ENCODE measurements at places on chromosomes 4 and X. TPM values are rescaled to one million over a fixed set of nuclear protein-coding genes. Genes with fewer than 3 reads are reported as not detected.

The PPM1K gene
- 9.4 TPM for total RNA-seq

The TCEAL1 gene
- total RNA-seq: 9.2 TPM

The PHOX2B gene
- total RNA-seq: not detected

The TSPAN7 gene
- 15.3 TPM for total RNA-seq

The SLC38A5 gene
- 81.3 TPM for total RNA-seq

The BTK gene
- total RNA-seq: 22.6 TPM

The USP17L12 gene
- total RNA-seq: not detected

The DTHD1 gene
- total RNA-seq: not detected

The GRIA3 gene
- 1.5 TPM for total RNA-seq

The CPLX1 gene
- total RNA-seq: 0.14 TPM

The SLC6A14 gene
- not detected for total RNA-seq

The GLRA2 gene
- total RNA-seq: not detected

The SHISA3 gene
- 0.56 TPM for total RNA-seq

The TRPC5OS gene
- total RNA-seq: not detected

DNA sequence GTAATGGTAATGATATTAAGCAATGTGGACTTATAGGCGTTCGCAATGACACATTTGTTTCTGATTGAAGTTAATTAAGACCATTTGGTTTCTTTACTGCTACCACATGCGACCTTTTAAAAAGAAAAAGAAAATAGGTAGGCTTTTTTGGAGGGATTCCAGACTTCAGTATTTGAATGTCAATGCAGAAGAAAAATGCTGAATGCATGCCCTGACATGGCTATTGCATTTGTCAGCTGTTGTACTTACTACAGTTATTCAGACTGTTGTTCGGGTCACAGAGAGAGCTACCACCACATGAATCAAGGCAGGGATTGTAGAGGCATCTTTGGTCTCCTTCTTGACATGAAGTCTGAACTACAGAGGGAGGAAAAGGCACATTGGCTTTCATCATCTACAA lies 163.7 kb downstream of the CORIN start:
- no peak for DNase-seq

DNA sequence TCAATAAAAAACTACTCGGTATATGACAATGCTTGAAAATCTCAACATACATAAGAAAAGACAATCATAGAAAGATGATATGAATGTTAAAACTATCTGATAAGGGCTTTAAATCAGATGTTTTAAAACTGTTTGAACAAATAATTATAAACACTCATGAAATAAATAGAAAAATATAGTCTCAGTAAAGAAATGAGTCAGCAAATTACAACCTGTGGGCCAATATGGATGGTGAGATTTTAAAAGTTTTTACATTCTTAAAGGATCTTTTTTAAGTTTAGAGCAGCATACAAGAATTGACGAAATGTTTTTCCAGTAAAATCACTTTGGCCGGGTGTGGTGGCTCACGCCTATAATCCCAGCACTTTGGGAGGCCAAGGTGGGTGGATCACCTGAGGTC lies 83.1 kb downstream of the TEX11 start:
- DNase-seq: no peak

GRCh38 chrX:68511255-68511654 lies 12.4 kb downstream of the YIPF6 start:
- DNase-seq: no peak

DNA sequence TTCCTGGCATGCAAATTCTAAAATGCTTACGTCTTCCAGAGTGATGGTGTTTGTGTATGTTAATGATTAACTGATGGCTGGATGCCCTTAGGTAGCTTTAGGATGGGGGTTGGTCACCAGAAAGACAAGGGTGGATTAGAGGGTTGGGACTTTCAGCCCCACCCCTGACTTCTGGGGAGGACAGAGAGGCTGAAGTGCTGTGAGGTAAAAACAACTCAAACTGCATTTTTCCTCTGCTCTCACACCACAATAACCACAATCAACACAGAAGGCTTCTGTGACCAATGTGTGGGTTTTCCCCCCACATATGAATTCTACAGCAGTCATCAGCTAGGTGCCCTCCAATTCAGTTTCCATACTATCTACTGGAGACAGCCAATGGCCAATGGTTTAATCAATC lies 18.7 kb upstream of the DDIT4L start:
- DNase-seq: no peak

DNA sequence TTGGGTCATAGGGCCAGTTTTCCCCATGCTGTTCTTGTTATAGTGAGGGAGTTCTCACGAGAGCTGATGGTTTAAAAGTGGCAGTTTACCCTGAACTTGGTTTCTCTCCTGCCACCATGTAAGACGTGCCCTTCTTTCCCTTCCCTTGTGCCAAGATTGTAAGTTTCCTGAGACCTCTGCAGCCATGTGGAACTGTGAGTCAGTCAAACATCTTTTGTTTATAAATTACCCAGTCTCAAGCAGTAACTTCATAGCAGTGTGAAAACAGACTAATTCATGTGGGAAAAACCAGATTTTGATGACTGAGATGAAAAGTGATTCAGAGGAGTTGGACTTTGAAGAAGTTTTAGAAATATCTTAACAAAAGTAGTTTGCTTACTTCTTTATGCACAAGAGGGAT lies 101.4 kb downstream of the ARHGAP10 start:
- DNase-seq: no peak

DNA sequence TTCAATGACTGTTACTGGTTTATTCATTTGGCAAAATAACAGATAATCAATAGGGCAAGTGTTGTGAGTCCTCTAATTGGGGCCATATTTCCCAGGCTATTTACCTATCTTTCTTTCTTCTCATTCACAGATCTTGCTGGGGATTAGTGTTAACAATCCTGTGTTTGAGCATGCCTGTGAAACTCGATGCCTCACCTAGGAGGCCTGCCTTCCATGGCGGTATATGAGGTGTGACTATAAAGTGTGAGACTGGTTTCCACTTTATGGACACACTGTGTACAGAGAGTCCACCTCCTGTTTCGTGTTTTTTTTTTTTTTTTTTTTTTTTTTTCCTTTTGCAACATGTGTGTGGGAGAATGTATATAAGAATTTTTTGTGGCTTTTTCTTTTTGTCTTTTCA lies 199.3 kb downstream of the BMPR1B start:
- DNase-seq: no peak

DNA sequence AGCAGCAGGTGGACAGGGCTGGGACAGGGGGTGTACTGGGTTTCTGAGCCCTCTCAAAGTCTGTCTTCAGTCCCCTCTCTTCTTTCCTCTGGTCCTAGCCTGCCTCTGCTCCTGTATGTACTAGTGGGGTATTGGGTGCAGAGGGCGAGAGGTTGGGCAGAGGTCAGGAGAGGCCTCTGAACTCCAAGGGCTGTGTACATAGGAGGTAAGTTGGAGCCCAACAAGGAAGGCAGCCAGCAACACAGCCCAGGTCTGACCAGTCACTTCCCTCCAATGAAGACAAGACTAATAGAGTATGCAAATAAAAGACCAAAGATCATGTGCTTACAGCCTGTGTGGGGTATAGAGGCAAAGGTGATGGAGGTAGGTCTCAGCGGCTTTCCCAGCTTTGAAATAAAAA lies at the start of gene PFKFB1:
Gene PFKFB1 (minus strand): TSS at position 90 of the 400 bp plus-strand sequence. CDS start 181 bp downstream, outside the sequence.
- no peak for DNase-seq

GRCh38 chrX:23978491-23978890 lies 48.5 kb downstream of the KLHL15 start:
- DNase-seq: no peak

DNA sequence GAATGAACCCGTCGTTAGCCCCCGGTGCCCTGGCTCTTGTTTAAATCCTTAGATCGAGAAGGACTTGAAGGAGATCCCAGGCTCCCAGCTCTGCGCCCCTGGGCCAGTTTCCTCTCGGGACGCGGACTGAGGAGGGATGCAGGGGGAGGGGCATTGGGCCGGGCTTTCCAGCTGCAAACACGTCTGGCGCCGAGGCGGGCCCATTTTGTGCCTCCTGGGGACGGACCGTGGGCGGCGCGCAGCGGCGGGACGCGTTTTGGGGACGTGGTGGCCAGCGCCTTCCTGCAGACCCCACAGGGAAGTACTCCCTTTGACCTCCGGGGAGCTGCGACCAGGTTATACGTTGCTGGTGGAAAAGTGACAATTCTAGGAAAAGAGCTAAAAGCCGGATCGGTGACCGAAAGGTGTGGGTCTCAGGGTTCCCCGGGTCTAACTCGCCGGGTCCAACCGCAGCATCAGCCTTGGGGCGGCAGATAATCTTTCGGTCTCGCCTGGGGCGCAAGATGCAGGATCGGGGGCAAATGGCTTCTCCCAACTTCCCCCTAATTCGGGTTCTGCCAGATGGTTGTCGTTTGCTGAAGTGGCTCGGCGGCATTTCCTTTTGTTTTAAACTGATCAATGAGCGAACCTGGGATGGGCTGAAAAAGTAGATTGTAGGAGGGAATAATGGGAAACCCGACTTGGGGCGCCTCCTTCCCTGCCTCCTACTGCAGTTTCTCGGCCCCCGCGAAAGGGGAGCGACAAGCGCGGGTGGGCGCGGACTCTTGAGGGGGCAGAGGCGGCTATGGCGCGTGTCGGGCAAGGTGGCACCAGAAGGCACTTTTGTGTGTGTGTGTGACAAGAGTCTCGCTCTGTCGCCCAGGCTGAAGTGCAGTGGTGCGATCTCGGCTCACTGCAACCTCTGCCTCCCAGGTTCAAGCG lies 2.9 kb downstream of the PDGFRA start:
- no peak for DNase-seq

DNA sequence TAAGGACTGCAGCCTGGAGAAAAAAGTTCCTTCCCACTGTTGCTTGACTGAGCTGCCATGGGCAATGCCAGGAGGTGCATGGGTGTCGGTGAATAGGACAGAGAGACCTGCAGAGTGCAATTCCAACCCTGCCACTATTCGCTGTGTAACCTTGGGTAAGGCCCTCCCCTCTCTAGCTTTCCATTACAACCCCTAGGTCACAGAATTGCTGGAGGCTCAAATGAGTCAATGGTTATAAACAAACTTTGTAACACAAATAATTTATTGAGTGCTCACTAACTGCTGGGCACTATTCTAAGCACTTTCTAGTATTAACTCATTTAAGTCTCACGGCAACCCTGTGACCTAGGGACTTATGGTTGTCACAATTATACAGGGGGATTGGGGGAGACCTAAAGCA lies 37.8 kb downstream of the PJA1 start:
- no peak for DNase-seq

- DNase-seq: no peak
Observed at GRCh38 chr4:95087657-95088455, 330.1 kb downstream of the BMPR1B start.

- DNase-seq: no peak
Observed at GRCh38 chr4:129111919-129112318, 16.0 kb downstream of the C4orf33 start.

GRCh38 chr4:22014222-22014741 lies 65.7 kb upstream of the KCNIP4 start:
- DNase-seq: no peak
